Cortex of kidney (tissue), 1 donor: ENCODE measurements at places on chromosomes 5 and 9.

GRCh38 chr5:6543346-6543730 is 89.5 kb downstream of the NSUN2 start:
- no peak for DNase-seq

GRCh38 chr9:81756561-81756960 is 67.2 kb upstream of the TLE1 start:
- no peak for DNase-seq

GRCh38 chr9:63859475-63860215 is 1425.4 kb downstream of the FOXD4L5 start:
- DNase-seq = no peak

DNA sequence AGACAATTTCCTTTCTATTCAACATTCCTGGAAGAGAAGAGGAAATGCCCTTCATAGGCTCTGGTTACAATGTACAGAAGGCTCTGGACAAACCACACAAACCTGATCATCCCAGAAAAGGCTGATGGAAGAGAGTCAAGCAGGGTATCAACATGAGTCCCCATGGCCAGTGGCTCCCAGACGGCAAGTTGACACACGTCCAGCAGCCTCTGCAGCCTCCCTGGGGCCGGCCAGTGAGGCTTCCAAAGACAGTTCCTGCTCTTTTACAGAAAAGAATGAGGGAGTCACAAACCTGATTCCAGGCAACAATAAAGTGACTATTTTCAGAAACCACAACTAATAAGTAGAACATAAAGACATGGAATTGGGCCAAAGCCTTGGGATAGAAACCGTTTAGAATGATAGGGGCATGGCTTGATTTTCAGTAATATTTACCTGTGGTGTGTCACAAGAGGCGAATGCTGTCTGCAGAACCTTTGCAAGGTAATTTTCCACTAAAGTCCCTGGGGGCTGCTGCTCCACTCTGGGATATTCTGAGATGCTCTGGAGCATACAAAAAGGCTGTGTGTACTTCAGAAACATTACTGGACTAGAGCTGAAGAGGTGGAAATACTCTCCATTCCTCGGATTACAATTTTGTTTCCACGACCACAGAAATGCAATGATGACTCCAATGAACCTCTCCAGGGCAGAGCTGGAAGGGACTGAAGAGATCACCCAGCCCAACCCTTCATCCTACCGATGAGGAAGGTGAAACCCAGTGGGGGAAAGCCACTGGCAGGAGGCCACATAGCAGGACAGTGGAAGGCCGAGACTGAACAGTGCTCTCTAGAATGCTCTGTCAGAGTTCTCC is 10.4 kb downstream of the MED27 start:
- no peak for DNase-seq

GRCh38 chr9:33265211-33265865 is 489 bp downstream of the CHMP5 start:
- no peak for DNase-seq

DNA sequence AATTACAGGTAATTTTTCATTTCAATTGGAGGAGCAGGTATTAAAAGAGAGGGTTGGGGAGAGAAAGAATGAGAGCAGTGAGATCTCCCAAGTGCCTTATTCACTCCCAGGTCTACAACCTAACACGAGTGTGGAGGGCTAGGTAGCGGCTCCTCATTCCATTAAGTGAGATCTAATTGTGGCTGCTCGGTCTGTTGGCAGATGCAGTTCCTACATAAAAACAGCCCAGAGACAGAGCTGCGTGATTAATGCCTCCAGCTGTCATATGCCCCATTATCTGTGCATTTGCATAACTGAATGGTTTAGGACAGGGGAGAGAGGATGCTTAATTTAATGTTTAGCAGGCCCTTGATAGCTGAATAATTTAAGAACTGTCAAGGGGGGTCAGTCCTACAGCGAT is 100.5 kb downstream of the PSAT1 start:
- DNase-seq = no peak

DNA sequence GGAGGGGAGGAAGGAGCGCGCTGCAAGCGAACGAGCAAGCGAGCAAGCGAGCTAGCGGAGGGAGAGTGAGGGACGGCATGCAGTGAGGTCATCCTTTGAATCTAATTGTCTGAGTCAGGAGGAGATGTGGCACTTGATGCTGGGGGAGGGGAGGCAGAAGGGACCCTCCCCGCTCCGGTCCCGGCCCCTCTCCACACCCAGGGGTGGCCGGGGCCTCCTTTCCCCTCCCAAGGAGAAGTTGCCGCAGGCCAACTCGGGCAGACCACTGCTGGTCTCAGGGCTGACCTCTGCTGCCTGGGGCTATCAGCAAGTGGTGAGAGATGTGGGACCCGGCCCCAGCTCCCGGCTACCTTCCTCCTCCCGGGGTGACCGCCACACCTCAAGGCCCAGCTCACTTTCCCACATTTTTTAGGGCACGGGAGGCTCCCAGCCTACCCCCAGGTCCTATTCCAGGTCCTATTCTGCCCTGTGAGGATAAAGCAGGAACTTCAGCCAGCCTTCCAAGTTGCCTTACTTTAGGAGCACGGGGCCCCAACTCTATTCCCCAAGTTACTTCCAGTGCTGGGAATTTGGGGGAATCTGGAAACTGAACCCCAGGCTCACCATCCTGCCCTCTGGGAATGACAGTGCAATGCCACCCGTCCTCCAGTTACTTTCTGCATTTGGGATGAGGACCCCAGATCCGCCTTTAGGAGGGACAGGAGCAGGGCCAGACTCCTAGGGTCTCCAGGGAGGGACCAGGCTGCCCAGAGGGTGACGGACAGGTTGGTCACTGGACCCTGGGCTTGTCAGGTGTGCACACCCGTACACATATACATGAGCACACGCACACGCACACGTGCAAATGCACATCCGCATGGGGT is 11.1 kb downstream of the CNTFR start:
- DNase-seq = no peak

- no peak for DNase-seq
These were observed 383.2 kb downstream of the CHSY3 start for GRCh38 chr5:130287438-130287837.

DNA sequence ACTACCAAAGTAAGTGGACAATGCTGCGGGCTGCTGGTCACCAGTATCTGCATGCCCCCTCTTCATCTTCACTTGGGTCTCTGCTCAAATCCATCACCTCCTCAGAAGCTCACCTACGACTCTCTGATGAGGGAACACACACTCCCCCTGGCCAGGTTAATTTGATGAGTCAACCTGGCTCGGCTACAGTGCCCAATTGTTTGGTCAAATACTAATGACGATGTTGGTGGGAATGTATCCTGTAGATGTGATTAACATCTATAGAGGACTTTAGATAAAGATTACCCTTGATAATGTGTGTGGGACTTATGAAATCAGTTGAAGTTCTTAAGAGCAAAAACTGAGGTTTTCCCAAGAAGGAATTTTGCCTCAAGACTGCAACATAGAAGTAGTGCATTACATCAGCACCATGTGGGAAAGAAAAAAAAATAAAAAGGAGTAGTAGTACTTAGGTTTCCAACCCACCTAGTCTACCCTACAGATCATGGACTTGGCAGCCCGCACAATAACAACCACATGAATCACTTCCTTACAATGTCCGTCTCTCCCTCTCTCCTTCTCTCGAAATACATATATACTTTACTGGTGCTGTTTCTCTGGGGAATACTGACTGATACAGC is 467.3 kb downstream of the DNAH5 start:
- no peak for DNase-seq
